ENCODE measurements at places on chromosomes 1 and 21.
A peak's percentile ranks its signal among the peaks of the same experiment; 100 is the strongest.

DNA sequence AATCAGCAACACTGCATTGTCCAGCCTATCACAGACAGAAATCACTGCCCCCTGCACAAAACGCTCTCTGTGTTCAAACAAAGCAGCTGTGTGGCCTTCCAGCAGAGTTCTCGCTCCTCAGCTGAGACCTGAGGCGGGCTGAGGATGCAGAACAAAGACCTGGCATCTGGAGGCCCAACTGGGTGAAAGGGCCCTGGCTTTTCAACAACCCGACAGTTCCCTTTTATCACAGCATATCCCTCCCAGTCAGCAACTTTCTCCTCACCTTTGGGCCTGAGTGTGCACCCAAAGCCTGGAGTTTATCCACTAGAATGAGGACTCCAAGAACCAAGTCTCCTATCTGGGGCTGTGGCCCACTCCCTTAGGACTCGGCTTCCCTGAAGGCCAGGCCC lies 42.6 kb upstream of the A3GALT2 start:
- peak; percentile 69 for DNase-seq

DNA sequence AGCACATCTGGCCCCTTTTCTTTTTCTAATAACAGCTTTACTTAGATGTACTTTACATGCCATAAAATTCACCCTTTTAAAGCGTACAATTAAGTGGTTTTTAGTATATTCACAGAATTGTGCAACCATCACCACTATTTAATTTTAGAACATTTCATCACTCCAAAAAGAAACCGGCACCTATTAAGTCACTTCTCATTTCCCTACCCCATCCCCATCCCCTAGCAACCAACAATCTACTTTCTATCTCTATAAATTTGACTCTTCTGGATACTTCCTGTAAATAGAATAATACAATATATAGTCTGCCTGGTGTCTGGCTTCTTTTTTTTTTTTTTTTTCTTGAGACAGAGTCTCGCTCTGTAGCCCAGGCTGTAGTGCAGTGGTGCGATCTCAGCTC lies 59.5 kb upstream of the ENAH start:
- DNase-seq: no peak

DNA sequence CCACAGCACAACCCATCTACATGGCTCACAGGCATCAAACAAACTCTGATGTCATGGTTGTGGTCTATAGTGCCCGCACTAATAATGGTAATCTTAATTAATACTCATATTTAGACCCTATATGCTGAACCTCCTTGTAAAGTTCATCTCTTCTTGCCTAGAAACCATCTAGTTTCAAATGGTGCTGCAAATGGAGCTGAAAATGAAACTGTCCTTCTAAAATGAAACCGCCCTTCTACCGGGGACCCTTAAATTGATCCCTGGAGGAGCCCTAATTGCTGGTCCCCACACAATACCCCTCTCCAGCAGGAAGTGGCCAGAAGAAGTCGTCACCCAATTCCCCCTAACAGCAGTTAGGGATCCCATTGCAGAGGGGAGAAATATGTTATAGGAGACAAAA lies 612.6 kb downstream of the MRPL39 start:
- no peak for DNase-seq

DNA sequence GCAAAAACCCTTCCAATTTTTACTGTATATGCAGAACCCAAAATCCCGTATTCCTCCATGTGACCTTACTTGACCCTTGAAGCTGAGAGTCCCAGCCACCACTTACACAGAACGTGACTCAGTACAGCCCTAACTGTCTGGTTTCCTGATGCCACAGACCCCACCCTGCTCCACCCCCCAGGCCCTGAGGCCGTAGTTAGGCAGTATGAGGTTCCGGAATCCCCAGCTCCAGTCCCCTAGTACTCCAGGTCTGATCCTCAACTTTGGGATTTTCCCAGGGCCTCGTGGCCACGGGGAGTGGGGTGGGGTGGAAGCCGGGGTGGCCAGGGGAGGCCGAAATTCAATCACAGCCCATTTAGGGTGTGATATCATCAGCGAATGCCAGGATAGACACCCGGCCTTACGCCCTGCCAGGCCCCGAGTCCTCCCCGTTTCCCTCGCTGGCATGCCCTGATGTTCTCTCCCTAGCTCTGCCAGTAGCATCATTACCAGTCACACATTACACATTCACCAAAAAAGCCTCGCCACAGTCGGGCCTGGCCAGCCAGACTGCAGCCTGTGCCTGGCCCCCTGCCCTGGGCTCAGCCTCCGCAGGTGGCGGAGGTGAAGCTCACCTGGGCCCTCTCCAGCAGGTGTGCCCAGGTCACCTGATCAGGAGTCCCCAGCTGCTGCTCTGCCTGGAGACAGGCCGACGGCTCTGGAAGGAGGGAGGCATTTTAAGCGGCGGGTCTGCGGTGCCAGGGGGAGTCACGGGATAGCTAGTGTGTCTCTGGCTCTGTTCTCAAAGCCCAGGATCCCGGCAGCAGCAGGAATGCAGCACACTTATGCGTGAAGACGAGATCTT lies 70.8 kb downstream of the SCCPDH start:
- peak; percentile 89 for DNase-seq

DNA sequence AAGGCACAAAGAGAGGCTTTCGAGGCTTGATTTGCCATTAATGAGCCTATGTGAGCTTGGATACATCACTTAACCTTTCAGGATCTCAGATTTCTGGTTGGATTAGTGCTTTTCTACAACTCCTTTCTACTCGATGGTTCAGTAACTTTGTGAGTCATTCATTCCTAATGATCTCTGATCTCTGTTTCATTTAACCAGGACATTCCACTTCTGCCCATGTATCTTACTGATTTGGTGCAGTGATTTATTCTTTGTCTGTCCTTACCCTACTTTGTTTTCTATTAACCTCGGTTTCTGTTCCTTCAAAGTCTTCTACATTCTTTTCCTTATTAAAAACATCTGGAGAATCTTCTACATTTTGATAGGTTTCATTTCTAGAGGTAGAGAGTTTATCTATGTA lies 94.6 kb upstream of the ZBTB18 start:
- DNase-seq: no peak

- no peak for DNase-seq
Observed at GRCh38 chr1:31954607-31955283, 16.6 kb upstream of the PTP4A2 start.

DNA sequence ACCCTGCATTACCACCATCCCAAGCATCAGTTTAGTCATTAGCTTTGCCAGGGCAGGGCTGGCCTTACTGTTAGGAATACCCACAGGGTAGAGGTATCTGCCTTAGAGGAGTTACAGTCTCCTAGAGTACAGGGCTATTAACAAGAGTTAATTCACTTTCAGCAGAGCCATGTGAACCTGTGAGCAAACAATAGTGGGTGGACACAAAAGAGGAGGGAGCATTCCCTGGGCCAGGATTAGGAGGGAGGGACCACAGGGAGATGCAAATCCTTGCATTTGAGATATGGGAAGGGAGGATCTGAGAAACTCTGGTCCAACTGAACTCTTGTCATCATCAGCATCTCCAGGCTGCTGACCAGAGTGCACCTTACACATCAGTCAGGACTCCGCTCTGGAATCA lies 51.1 kb upstream of the IGSF21 start:
- no peak for DNase-seq

DNA sequence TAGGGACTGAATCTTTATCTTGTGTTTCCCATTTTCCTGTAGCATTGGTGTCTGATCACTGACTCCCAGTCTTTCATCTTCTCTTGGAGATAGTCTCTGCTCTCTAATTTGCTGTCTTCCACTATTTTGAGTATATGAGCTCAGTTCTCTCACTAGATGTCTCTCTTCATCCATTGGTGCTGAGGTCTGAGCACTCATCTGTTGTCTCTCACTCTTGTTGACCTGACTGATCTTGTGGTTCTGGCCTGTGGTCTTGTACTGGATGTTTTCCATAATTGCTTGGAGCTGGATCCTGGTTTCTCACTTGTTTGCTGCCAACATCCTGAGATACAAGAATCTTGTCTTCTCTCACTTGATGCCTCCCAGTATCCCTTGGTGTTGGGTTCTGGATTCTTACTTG lies 25.1 kb upstream of the S100A11 start:
- no peak for DNase-seq

DNA sequence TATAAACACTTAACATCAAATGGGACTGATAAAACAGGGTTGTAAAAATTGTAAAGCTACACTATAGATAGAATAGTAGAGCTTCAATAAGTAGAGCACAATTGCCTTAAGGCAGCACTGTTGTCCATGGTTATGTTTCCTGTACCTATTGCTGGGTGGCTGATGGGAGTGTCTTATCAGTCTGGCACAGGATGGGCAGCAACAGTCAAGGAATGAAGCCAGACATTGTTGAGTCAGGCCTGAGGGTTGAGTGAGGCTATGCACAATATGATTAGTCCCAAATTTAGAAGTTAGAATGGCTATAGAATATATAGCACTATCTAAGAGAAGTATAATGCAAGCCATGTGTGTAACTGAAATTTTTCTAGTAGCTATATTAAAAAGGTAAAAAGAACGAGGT lies 25.0 kb upstream of the CD1D start:
- no peak for DNase-seq

DNA sequence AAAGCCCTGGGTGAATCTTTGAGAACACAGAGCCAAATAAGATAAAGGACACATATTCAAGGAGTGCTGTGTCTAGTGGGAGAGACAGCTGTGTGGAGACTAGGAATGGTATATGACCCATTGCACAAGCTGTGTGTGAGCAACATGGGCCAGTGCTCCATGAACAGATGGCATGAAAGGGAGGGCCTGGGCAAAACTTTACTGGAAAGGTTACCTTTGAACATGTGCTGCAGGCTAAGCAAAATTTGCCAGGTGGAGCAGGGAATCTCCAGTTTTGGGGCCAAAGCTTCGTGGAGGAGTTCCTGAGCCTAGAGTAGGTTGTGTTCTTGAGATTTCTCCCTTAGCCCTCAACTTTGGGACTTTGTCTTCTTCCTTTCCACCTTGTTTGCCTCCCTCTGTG lies 446.1 kb upstream of the PROX1 start:
- no peak for DNase-seq
